ENCODE measurements at places on chromosomes 1 and 21.
A peak's percentile ranks its signal among the peaks of the same experiment; 100 is the strongest.

DNA sequence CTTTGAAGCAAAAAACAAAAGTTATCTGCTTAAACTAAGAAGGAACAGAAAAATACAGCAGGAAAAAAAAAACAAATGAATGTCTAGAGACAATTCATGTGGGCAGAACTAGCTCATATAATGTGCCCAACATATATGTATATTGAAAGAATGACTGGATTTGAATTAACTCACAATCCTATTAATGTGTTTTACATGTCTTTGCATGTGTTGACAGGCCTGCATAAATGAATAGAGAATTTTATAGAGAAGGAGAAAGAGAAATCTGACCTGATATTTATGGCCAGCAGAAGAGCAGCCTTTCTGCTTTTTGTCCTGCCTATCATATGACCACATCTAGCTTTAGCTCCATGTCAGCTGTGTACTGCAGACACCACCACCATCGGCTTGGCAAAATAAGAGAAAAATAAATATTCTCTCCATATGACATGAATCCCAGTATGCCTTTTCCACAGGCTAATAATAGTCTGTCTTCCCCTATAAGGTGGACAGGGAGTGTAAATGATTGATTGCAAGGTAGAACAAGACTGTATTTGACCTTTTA is 171.5 kb upstream of the PALMD start:
- no peak for DNase-seq

GRCh38 chr1:90114521-90115141 is 119.7 kb downstream of the ZNF326 start:
- peak; percentile 21 for DNase-seq

GRCh38 chr1:37152491-37152890 is 118.2 kb upstream of the GRIK3 start:
- DNase-seq = no peak

GRCh38 chr1:83800066-83800465 is 198.9 kb downstream of the TTLL7 start:
- DNase-seq = no peak

GRCh38 chr1:212221801-212222200 is 63.4 kb upstream of the PPP2R5A start:
- no peak for DNase-seq

- no peak for DNase-seq
Measured at GRCh38 chr1:185939142-185939541, 205.0 kb downstream of the HMCN1 start.

- no peak for DNase-seq
Measured at GRCh38 chr1:84705513-84705912, 15.3 kb upstream of the SSX2IP start.

- no peak for DNase-seq
Measured at GRCh38 chr1:185091480-185091879, 46.1 kb downstream of the RNF2 start.

DNA sequence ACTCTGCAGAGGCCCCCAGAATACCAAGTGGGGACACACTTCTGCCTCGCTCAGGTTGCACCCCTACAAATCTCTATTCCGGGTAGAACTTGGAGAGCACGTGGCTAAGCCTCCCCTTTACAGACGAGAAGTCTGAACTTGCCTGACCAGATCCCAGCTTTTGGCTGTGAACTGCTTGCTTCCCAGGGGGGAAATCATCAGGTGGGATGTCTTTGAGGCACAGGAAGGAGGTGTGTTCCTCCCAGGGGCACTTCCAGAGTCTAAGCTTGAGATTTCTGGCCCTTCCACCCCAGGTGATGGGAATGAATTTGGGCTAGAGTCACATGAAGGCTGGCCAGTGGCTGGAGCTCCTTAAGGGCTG is 1.3 kb upstream of the S100A3 start:
- DNase-seq = no peak

- no peak for DNase-seq
Measured at GRCh38 chr1:155127105-155127966, at the start of gene EFNA1. Gene EFNA1, plus strand, starts transcription at chr1:155127876. Its CDS starts 102 bp downstream, at chr1:155127978.

DNA sequence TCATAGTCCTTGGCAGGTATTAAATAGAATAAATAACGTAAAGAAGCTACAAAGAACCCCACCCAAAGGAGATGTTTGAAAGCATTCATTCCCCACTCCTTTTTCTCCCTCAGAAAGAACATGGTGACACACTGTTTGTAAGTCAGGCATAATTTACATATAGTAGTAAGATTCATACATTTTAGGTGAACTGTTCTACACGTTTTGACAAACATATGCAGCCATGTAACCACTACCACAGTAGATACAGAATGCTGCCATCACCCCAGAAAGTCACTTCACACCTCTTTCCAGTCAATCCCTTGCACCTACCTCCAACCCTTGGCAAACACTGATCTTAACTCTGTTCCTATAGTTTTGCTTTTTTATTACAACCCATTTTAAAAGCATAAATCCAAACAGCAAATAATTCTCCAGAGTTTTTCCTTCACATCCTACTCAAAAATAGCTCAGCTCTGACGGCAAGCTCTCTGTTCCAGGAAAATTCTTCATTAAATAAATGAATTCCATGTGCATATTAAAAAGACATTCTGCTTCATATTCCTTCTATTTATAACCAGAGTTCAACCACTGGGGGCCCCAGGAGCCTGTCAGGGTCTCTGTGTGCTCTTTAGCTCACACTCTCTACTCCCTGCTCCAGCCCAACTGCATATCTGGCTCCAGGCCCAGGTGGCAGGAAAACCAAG is 258.8 kb downstream of the PLPP3 start:
- no peak for DNase-seq

- no peak for DNase-seq
Measured at GRCh38 chr1:204316164-204316563, 43.6 kb downstream of the PLEKHA6 start.

DNA sequence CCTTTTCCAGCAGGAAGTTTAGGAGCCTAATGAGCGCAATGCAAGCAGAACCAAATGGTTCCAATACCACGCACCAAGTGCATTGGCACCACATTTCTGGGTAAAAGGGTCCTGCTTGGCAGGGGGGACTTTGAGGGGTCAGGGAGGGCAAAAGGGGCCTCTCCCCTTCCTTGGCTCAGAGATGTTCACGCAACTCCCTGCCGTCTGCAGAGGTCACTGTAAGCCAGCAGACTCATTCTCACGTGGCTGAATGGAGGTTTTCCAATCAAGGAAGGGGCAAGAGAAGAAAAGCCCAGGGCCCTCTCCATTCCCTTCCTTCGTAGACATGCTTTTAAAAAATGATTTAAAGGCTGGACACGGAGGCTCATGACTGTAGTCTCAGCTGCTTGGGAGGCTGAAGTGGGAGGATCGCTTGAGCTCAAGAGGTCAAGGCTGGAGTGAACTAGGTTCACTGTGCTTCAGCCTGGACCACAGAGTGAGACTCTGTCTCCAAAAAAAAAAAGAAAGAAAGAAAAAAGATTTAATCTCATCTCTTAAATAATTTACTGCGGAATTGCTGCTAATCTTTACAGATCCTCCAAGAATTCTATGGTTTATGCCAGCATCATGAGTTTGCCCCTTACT is 80.3 kb downstream of the RUNX3 start:
- no peak for DNase-seq

Measured in NCI-H1436 treated with DMSO at 0.1 percent for 48 hours (cell line).